ENCODE measurements at places on chromosomes 12 and 14.

- no peak for DNase-seq
Observed at GRCh38 chr12:4221258-4221620, 52.3 kb upstream of the CCND2 start.

- no peak for DNase-seq
Observed at GRCh38 chr12:82708061-82708879, 21.6 kb downstream of the TMTC2 start.

- no peak for DNase-seq
Observed at GRCh38 chr14:96162741-96163140, 41.9 kb upstream of the BDKRB2 start.

DNA sequence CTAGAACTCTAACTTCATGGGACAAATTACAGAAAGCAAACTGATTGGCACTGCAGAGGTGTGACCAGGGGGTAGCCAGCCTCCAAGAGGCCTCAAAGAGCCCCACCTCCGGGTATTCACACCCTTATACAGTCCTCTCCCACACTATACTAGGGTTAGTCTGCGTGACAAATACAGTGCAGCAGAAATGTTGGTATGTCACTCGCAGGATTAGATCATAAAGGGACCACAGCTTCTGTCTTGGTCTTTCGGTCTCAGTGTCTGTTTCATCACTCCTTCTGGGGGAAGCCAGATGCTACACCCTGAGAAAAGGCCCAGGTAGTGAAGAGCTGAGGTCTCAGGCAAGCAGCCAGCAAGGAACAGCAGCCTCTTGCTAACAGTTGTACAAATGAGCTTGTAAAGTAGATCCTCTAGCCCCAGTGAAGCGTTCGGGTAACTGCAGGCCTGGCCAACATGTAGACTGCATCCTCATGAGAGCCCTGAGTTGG is 68.9 kb upstream of the SAV1 start:
- DNase-seq: no peak

GRCh38 chr12:14260011-14260993 is 105.2 kb upstream of the ATF7IP start:
- DNase-seq: peak; percentile 47

DNA sequence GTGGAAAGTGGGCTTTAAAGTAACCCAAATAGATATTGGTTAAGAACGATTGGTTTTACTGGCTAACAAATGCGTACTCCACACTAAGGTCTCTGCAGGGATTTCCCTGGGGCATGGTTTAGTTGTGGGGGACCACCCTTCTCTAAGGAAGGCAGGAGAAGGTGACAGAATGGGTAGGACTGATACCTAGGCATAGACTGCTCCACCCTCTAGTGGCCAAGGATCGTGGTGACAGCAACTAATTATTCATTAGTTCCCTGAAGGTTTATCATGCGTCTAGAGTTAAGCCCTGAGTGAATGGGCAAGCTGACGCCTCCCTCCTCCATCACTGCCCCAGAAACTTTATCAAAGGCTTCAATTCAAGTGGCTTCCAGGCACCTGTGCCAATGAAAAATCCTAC is 9.1 kb downstream of the FAM181A start:
- DNase-seq: no peak

DNA sequence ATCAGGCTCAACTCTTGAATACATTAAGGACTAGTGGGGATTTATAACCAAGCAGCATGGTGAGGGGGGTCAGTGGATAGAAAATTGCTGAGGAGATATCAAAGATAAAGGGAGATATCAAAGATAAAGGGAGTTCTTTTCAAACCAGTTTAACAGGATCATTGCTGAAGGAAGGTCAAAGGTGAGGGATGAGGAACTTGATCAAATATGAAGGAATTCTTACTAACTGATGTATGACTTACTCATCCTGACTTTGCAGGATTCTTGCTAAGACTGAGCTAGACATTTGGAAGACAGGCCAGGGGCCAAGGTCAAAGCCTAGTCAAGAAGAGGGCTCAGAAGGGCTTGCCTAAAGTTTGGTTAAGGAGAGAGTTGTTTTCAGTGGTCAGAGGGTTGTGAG is 4.8 kb downstream of the ABHD4 start:
- no peak for DNase-seq

DNA sequence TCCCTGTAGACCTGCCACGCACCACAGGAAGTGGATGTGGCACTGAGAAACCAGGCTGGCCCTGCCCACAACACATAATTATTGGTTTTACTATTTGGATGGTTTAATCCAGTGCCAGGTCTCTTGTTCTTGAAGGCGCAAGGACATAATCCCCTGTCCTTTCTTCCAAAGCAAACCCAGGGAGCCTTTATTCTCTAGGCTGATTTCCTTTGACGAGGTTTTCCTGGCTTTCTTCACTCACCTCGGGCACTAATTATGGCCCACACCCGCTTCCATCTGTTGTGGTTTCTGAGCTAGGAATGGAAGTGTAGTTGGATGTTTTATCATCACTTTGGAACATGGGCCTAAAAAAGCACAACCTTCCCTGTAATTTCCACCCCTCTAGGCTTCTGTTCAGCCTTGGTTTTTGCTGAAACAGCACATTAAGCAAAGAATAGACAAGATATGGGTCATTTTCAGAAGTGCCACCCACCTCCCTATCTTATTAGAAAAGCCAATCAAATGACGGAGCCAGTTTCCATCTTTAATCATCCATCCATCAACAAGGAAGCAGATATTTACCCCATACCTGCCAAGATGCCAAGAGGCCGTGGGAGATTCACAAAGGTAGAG is 73.9 kb downstream of the PPP1R36 start:
- DNase-seq: no peak

- no peak for DNase-seq
Observed at GRCh38 chr14:55281316-55281839, 10.2 kb downstream of the FBXO34 start.

DNA sequence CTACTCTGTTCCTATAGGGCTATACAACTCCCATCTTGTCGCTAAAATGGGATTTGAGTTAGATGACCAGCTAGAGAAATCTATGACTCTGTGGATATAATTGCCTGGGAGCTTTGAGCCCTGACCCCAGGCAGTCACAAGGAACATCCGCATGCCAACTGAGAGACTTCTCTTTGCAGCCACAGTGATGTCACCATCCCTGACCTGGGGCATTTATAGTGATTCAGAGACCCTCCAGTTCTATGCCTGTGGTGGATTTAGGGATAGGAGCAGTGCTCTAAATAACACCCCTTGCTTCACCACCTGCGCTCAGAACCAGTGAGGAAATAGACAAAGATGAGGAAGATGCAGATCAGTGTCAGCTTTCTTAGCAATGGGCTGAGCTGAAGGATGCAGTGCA is 86.2 kb downstream of the RIN3 start:
- DNase-seq: no peak

GRCh38 chr14:103546652-103547454 is 15.6 kb downstream of the BAG5 start:
- peak; percentile 47 for DNase-seq

DNA sequence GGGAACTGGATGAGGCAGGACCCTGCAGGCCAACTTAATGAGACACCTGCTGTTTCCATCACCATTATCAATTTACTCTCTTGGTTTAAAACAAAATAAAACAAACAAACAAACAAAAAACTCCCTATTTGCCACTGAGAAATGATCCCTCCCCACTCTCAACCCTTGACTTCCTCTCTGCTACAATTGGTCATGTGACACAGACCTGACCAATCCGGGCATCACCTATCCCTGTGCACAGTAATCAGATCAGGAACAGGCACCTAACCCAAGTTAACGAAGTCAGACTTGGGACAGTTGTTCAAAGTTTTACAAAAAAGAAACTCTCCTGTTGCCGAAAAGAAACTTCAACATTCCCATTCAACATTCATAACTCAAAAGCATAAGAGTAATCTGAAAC is 58.4 kb downstream of the NELL2 start:
- no peak for DNase-seq

DNA sequence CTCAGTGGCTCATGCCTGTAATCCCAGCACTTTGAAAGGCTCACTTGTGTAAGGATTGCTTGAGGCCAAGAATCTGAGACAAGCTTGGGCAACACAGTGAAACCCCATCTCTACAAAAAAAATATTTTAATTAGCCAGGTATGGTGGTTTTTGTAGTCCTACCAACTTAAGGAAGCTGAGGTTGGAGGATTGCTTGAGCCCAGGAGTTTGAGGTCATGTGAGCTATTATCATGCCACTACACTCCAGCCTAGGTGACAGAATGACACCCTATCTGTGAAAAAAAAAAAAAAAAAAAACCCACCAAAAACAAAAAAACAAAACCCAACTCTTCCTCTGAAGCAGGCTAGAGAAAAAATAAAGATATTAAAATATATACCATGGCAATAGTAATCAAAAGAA is 41.2 kb downstream of the TMEM116 start:
- no peak for DNase-seq

DNA sequence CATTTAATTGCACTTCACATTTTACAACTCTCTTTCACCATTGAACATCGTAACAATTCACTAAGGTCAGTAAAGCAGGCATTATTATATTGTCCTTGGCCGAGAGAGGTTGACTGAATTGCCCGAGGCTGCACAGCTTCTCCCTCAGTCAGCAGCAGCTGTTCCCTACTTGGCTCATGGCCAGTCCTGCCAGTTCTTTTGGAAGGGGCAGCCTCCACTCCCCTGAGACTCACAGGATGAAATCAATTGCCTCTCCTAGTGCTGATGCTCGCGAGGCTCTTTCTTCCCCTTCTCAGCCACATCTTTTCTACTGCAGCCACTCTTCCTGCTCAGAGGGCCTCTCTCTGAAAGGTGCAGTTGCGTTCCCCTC is 79.9 kb upstream of the KCNA1 start:
- no peak for DNase-seq

DNA sequence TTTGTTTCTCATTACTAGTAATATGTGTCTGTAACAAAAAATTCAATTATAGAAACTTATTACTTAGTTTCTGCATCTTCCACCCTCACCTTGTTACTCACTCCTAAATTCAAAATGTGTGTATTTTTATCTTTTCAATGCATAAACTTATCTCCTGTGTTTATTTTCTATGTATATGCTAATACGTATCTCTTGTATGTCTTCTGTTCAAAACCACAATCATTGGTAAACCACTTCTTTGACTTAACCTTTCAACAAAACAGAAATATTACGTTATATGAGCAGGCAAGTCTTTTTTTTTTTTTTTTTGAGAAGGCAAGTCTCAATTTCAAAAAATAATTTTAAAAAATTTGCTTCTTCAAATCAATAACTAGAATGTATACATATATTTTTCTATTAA is 39.2 kb upstream of the RPH3A start:
- DNase-seq: no peak

- no peak for DNase-seq
Observed at GRCh38 chr12:4440187-4440941, 5.3 kb downstream of the FGF6 start.

DNA sequence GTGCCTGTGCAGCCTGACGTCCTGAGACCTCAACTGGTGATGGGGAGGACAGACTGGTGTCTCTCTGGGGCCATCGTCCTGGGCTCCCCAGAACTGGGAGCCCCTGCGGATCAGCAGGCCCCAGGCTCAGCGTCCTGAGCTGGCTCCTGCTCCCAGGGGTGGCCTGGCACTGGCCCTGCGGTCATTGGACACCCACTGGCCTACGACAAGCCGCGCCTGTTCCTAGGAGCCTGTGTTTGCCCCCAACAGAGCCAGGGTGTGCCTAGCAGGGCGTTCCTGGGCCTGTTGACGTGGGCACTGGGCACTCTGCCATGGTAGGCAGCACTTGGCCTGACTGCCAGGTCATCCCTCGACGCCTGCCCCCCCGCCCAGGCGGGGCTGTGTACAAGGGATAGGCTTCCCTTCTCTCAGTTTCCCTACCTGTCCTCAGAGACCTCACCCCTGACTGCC is 8.4 kb downstream of the ADSS1 start:
- no peak for DNase-seq

- DNase-seq: peak; percentile 42
Observed at GRCh38 chr12:107622001-107622400, 63.6 kb upstream of the PWP1 start.

GRCh38 chr12:131001493-131001892 is 47.8 kb downstream of the ADGRD1 start:
- no peak for DNase-seq

DNA sequence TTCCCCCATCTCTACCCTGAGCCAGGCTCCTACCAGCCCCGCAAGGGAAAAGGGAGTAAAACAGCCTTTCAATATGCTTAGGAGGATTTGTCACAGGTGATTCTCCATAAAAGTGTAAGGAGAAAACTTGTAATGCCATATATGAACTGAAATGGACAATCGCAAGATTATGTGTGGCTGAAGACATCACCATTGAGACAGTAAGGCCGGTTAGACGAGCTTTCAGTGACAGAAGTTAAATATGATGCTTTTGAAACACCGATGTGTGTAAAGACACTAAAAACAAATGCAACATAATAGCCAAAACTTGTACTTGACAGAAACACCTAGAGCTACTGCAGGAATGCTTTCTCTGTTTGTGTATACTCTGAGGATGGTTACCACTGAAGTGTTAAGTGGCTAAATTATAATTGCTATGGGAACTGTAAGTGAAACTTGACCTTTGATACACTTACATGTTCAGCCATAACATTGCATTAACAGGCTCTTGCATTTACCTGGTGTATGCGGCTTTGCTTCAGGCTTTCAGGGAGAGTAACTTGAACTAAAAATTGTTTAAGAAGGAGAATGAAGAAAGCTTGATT is 42.3 kb downstream of the FAR2 start:
- DNase-seq: no peak

- DNase-seq: no peak
Observed at GRCh38 chr12:106831699-106832098, 57.2 kb downstream of the RIC8B start.

GRCh38 chr14:67166450-67166853 is 22.8 kb upstream of the GARIN2 start:
- DNase-seq: peak; percentile 24

GRCh38 chr12:59398164-59398563 is 197.7 kb upstream of the SLC16A7 start:
- no peak for DNase-seq

GRCh38 chr12:13220838-13221237 is 24.3 kb downstream of the EMP1 start:
- DNase-seq: no peak

- DNase-seq: no peak
Observed at GRCh38 chr14:50366115-50366514, 30.6 kb downstream of the CDKL1 start.

DNA sequence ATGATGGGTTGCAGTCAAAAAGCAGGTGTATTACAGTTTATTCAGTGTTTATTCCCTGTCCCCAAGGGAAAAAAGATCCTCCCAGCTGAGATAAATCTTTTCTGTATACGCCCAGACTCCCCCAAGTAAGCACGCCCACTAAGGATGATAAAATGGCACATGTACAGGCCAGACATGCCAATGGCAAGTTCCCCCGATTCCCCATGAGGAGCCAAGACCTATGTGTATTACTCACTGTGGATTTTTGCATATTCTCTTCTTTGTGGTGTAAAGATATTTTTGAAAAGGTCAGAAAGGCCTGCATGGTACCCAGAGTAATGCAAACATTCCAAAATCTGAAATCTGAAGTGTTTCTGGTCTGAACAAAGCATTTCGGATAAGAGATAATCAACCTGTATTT is 22.2 kb downstream of the NR2C1 start:
- DNase-seq: no peak
